T-helper 1 cell (primary cell): ENCODE measurements at places on chromosomes 12 and 14.

GRCh38 chr12:106192659-106193393, 54.1 kb upstream of the NUAK1 start:
- no peak for DNase-seq

DNA sequence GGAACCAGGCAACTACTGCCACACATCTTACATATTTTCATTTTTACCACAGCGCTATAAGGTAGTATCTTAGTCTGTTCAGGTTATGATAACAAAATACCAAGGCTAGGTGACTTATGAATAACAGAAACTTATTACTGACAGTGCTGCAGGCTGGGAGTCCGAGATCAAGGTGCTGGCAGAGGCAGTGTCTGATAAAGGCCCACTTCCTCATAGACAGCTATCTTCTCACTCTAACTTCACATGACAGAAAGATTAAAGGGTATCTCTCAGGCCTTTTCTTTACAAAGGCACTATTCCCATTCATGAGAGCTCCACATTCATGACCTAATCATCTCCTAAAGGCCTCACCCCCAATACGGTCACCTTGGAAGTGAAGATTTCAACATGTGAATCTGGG, 59.8 kb upstream of the MDM1 start:
- DNase-seq: no peak

GRCh38 chr12:80485222-80485987, 41.4 kb downstream of the PTPRQ start:
- DNase-seq: no peak

DNA sequence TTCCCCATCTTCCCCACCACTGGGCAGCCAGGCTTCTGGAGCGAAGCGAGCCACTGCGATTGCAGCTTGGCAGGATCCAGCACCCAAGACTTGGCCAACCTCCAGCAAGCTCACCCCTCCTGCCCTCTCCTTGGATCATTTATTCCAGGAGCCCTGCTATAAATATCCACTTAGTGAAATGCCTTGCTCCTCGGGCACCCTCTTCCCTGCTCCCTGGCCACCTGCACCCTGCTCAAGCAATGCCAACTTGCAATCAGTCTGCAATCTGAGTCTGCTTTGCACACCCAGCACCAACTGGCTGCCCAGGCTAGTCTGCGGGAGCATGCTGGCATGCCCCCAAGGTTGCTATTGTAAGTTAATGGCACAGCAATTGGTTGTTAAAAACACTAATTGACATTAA, 666.0 kb downstream of the MED13L start:
- no peak for DNase-seq

GRCh38 chr12:13496111-13496510, 299.6 kb downstream of the EMP1 start:
- DNase-seq: no peak

- no peak for DNase-seq
These were observed 112.2 kb downstream of the SLC16A7 start for GRCh38 chr12:59708064-59708463.

DNA sequence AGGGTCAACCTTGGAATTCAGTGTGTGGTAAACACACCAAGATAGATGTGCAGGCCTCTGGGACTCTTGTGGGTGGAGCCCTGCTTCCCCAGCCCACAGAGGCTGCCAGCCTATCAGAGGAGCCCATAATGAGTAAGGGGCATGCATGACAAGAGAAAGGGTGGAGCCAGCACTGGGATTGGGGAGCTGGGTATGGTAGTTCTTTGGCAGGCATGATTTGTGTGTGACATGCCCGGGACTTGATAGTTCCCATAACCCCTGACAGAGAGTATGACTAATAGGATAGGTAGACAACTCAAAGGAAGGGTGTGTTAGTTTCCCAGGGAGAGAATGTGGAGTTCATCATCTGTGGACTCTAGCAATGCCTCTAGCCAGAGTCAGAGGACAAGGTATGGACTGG, 143.0 kb downstream of the EMP1 start:
- no peak for DNase-seq

DNA sequence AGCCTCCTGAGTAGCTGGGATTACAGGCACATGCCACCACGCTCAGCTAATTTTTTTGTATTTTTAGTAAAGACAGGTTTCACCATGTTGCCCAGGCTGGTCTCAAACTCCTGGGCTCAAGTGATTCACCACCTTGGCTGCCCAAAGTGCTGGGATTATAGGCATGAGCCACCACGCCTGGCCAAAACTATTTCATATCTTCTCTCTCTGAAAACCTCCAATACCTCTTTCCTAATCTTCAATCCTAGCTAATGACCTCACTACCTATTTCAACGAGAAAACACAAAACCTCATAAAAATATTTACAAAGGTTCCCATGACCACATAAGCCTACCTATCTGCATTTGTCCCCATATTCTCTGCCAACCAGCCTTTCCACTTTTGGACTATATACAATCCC, 32.3 kb upstream of the ANKS1B start:
- no peak for DNase-seq

DNA sequence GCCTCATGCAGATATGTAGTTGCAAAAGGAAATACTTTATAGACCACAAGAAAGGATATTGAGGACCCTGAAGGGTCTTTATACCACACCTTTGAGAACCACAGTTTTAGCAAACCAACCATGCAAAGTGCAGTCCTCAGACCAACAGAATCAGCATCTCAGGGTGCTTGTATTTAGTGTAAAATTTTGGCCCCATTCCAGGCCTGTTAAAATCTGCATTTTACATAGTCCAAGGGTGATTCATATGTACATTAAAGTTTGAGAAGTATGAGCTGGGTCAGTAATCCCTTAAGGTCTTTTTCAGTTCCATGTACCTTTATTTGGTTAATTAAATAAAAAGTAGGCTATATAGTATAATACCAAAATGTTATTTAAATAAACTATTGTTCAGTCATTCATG, 91.2 kb downstream of the WNK1 start:
- no peak for DNase-seq

- no peak for DNase-seq
These were observed 1.7 kb downstream of the RASSF8 start for GRCh38 chr12:25960143-25960542.

DNA sequence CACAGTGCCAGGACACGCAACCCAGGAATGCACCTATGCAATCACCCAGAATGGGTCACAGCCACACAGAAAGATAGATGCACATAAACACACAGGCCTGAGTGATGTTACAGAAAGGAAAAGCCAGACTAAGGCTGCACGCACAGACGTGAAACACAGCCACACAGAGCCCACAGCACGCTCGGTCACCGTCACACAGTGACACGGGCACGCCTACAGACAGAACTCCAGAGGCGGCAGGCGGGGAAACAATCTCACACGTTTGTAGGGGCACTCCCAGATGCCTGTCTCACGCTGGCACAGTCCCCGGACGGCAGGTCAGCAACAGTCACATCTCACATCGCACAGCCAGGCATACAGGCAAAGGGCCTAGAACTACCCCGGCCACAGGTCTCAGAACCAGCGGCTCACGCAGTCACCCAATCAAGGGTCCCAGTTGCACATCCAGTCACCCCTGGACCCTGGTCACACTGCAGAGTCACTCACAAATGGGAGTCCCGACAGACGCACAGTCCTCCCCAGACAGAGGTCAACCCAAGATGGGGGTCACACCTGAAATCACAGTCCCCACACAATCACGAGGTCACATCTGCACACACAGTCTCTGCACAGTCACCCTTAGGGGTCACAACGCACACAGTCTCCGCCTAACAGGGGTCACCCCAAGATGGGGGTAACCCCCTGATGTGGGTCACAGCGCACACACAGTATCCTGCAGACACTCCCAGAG, 790 bp downstream of the SSH1 start:
- DNase-seq: peak; percentile 58

- no peak for DNase-seq
These were observed 259.1 kb downstream of the PCNX1 start for GRCh38 chr14:71166180-71166837.

GRCh38 chr14:72517736-72518135, 376.2 kb downstream of the DPF3 start:
- DNase-seq: no peak

DNA sequence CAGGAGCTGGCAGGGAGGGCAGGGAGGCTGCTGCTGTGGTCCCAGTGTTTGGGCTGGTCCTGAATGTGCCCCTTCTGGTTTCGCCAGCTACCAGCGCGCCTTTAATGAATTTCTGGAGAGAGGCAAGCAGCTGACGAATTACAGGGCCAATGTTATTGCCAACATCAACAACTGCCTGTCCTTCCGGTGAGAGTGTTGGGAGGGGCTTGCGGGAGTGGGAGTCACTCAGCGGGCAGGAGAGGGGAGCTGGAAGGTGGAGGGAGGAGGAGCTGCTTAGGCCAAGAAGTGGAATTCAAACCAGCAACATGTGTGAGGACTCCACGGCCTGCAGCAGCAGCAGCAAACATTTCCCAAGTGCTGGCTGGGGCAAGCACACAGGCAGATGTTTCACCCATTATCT, 7.7 kb downstream of the TNFAIP2 start:
- no peak for DNase-seq

DNA sequence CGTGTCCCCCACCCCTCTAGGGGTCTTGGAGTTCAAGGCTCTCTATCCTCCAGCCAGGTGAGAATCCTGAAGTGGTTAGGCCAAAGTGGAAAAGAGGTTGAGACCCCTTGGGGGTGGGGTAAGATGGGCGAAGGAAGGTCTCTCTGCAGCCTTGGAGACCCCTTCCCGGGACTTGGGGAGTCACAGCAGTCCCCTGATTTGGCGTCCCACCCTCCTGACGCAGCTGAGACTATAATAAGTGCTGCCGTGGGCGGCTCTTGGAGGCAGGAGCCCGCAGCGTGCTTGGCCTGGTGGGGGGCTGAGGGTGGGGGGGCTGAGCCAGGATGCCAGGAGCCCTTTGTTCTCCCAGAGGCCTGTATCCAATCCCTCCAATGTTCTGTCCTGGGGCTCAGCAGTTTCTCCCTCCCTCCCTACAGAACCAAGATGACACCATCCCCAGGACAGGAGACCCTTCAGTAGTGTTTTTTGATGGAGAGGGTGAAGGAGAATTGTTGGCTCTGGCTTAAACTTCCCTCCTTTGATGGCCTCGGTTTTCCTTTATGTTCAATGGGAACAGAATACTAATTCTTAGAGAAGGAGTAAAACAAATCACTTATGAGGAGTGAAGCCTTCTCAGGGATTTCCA, 1.5 kb upstream of the AGAP2 start:
- no peak for DNase-seq

GRCh38 chr12:51865757-51866270, 17.3 kb upstream of the FIGNL2 start:
- DNase-seq: no peak

DNA sequence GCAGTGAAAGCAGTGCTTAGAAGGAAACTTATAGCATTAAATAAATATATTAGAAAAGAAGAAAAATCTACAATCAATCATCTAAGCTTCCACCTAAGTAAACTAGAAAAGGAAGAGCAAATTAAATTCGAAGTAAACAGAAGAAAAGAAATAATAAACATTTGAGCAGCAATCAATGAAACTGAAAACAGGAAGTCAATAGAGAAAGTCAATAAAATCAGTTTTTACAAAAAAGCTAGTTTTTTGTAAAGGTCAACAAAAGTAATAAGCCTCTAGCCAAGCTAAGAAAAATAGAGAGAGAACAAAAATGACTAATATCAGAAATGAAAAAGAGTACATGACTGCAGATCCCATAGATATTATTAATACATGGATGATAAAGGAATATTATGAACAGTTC, 34.2 kb upstream of the KTN1 start:
- no peak for DNase-seq

GRCh38 chr12:18864900-18865561, 127.1 kb downstream of the CAPZA3 start:
- DNase-seq: no peak

DNA sequence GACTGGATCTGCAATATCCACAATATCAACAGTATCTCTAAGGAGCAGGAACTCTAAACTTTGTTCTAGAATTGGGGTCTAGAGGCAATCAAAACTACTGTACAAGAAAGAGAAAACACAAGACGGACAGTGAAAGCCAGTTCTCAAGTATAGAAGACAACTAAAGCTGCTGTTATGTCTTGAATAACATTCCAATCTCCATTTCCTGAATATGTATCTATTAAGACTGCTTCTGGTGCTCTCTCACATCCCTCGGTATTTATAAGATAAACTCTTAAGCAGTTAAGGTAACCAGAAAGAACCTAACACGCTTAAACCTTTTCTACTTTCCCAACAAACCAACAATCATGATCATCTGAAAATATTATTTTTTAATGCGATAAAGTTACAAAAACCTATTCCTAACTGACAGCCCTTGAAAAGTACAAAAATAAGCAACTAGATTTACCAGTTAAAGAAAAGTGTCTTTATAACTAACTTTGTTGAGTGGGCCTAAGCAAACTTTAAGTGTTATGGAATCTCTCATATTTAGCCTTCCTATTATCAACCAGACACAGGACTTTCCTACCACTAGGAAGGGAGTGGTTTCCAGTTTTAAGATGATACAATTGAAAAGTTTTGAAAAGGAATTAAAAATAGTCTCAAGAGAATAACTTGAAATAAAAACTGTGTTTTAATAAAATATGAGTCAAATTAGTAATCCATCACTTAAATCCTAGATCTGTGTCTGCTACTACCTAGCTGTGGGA, 30.7 kb downstream of the NUMB start:
- DNase-seq: no peak

GRCh38 chr14:61630399-61631044, 64.8 kb upstream of the HIF1A start:
- no peak for DNase-seq

DNA sequence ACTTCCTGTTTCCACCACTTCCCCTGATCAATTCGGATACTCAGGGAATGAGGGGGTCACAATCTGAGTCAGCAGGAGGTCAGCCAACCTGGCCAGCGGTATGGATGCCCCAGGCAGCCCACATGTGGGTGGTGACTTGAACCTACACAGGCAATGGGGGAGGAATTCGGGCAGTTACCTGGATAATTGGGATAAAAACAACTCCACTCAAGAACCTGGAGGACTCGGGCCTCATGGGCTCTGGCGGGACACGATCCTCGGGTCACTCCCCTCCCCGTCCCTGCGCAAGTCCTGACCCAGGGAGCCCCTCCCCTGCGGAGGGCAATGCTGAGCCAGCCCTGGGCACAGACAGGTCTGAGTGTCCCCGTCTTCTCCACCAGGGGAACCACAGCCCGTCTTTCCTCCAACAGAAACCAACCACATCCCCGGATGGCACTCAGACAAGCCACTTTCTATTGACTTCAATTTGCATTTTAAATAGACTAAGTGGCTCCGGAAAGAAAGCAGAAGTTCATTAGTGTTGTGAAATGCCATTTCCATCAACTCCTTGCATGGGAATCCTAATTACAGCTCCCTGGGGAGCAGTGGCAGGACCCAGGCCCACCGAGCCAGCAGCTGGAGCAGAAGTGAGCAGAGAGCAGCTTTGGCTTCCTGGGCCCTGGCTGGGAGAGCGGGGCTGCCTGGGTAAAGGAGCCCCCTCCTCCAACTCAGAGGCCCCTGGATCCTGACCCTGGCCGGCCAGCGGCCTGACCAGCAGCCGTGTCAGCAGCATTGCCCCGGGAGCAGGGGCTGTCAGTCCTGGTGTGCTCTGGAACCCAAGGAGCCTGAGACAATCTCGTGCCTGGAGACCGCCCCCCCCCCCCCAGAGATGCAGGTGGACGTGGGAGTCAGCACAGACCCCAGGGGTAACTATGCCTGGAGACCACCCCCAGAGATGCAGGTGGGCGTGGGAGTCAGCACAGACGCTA, 374.1 kb downstream of the ADGRD1 start:
- DNase-seq: no peak
